Forelimb muscle (tissue), 1 donor: ENCODE measurements at places on chromosomes 16 and 17. TPM values are rescaled to one million over a fixed set of nuclear protein-coding genes. Genes with fewer than 3 reads are reported as not detected.

DNA sequence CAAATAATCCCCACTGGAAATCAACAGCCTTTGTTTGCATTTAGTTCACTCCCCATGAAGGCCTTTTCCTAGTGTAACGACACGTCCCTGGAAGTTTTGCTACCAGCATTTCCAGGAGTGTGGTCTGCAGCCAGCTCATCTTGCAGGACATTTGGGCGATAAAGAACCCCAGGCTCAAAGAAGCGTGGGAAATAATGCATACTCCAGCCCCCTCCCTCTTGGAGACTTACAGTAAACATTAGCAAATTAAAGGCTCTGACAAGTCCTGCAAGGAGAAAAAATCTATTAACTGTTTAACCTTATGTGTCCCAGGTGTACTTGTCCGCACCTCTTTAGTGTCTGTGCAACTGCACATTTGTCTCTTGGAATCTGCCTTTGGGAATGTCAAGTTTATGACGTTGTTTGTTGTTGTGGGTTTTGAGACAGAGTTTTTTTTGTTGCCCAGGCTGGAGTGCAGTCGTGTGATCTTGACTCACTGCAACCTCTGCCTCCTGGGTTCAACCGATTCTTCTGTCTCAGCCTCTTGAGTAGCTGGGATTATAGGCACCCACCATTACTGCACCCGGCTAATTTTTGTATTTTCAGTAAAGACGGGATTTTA, 131.1 kb downstream of the ABCC1 start:
- DNase-seq, result no peak

- DNase-seq, result no peak
Observed at GRCh38 chr17:41583137-41584127, 3.3 kb downstream of the KRT14 start.

DNA sequence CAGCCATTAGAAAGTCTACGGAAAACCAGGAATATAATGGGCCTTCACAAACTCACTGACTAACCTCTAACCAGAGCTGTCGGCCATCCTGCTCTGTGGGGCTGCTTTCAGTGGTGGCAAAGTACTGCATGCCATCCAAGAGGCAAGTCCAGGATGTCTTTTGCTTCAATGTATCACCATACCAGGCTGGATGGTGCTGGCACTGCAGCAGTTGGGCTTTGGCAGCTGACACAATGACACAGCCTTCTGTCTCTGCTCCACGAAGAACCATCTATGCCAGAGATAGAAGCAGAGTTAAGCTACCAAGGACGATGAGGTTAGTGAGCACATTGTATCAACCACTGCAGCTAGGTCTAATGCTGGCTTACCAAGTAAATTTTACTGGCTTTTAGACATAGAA, 9.7 kb upstream of the RSKR start:
- no peak for DNase-seq

GRCh38 chr17:55546991-55547664, 35.9 kb upstream of the SMIM36 start:
- no peak for DNase-seq

- DNase-seq, result no peak
Observed at GRCh38 chr17:32283745-32284201, 18.1 kb downstream of the RHBDL3 start.

- DNase-seq, result no peak
Observed at GRCh38 chr16:67023689-67024088, 5.3 kb upstream of the CBFB start.

DNA sequence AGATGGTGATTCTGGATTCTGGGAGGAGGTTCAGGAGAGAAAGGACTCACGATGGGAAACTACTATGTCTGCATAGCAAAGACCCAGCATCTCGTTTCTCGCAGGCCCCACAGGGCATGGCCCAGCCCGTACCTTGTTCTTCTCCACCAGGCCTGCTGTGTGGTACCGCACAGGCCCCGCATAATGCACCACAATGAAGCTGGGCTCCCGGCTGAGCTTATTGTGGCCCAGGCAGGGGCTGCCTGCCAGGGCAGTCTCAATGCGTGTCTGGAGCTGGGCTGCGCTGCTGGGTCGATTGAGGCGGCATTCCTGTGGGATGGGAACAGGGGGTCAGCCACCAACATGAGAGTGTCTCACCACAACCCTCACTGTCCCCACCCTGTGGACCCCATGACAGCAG, 20.4 kb downstream of the ZNHIT3 start:
- no peak for DNase-seq

DNA sequence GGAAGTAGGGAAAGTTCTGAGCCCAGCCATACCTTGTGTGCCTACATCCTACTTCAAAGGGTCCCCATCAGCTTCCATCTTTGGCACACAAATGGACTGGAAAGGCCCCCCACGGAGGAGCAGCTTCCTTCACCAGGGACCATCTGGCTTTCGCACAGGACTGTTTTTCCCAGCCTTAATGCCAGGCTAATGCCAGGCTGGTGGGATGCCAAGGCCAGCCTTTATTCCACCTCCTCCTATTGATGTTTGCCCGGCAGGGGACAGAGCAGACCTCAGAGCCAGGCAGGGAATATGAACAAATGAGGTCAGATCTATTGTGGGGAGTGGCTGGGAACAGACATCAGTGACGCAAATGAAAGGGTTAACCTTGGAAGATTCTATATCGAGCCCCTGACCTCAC, 5.7 kb downstream of the GPR179 start:
- DNase-seq, result no peak

GRCh38 chr16:9566099-9566498, 474.7 kb downstream of the HAPSTR1 start:
- no peak for DNase-seq

GRCh38 chr16:27408602-27409031, 6.6 kb downstream of the IL21R start:
- no peak for DNase-seq

- no peak for DNase-seq
Observed at GRCh38 chr16:86087896-86088230, 188.9 kb downstream of the IRF8 start.

GRCh38 chr17:44308320-44308818, at the start of gene RUNDC3A:
Gene RUNDC3A, plus strand, starts transcription at chr17:44308601. Its CDS starts 232 bp downstream, at chr17:44308833.
- peak; percentile 43 for DNase-seq

DNA sequence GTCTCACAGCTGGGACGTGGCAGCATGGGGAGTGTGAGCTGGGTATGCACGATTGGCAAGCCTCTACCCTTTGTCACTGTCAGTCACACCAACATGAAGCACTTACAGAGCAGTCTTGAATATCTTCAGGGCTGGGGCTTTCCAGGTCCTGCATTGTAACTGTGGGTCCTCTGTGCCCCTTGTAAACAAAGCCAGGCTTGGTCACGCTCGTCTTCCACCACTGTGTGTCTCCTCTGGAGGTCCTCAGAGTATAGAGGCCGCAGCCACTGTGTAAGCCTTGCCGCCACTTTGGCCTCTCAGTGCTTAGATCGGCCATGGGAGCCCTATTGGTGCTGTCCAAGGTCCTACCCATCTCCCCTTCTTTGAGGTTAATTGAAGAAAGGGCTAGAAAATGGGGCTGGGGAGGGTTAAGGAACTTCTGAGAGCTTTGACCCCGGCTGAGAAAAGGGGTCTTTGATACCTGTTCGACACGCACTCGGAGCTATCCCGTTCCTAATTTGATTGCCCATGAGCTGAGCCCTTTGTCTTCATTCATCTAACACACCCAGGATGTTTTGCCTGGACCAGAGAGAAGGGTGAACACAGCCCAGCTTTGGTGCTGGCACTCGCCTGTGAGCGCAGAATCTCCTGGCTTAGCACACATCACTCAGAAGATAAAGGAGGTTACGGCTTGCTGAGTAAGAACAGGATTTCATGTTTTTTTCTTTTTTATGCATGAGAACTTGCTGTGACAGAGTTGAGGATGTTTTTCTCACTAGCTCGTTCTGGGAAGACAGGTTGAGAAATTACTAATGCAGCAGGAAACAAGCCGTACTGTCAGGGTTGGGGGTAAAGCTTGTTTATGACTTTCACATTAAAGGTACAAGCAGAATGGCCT, 267.9 kb downstream of the CPPED1 start:
- peak; percentile 2 for DNase-seq

TNFSF12 gene
- 25.8 TPM for polyA plus RNA-seq

GRAPL gene
- 3.1 TPM for polyA plus RNA-seq

ODAD4 gene
- polyA plus RNA-seq, result 0.80 TPM

NAGS gene
- polyA plus RNA-seq, result 0.48 TPM

TP53TG3D gene
- not detected for polyA plus RNA-seq

EVPLL gene
- polyA plus RNA-seq, result not detected

ASGR1 gene
- polyA plus RNA-seq, result 2.3 TPM
